DND-41 (cell line): ENCODE measurements at places on chromosomes 3 and 15.

DNA sequence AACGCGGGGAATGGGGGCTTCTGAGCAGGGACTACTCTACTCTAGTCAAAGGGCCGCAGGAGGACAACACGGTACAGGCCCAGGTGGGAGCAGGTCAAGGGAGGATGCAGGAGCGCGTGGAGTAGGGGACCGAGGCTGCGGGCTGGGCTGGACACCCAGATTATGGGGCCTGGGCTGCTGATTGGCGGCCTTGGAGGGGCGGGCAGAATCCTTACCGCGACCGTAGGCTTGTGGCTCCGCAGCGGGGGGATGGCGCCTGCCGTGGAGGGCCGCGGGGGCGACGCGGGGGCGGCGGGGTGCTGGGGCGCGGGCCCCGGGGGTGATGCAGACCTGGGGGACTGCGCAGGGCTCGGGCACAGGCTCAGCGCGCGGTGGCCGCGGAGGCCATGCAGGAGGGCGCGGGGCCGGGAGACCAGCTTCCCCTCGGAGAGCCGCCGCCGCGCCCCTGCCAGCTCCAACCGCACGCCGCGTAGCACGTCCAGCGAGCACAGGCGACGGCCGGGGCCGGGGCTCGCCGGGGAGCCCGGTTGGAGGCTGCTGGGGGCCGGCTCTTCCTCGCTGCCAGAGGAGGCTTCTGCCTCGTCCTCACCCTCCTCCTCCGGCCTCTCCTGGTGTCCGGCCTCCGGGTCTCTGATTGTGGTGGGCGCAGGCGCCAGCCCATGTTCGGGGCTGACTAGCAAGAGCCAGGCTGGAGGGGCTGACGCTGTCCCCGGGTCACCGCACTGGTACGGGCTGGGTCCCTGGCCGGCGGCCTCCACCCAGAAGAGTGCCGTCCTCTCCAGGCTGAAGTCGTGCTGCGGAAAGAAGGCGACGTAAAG, 12.9 kb downstream of the UBAP1L start:
- no peak for DNase-seq

- DNase-seq: no peak
These were observed 104.3 kb upstream of the PRR20G start for GRCh38 chr3:127392156-127392490.

GRCh38 chr3:12938258-12938711, 96.9 kb upstream of the RPL32 start:
- DNase-seq: no peak

DNA sequence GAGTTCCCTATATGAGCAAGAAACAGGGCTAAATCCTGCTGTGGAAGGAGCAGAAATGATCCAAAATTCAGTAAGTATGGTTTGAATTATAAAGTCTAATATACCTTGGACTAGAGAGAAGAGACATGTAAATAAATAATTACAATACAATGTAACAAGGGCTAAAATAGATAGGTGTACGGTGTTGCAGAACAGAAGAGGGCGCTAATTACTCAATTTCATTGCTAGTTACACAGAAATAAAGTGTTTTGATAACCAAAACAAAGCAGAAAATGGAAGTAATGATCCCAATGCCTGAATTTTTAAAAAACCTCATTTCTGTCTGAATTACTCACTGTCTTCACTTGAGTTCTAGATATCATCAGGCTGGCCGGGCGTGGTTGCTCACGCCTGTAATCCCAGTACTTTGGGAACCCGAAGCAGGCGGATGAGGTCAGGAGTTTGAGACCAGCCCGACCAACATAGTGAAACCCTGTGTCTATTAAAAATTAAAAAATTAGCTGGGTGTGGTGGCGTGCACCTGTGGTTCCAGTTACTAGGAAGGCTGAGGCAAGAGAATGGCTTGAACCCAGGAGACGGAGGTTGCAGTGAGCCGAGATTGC, 8.3 kb upstream of the PLCH1 start:
- no peak for DNase-seq

GRCh38 chr3:122246199-122246598, 62.7 kb downstream of the CASR start:
- DNase-seq: no peak

GRCh38 chr3:48797626-48798025, 50.0 kb downstream of the PRKAR2A start:
- DNase-seq: no peak

- no peak for DNase-seq
These were observed 47.4 kb downstream of the NTRK3 start for GRCh38 chr15:88209111-88209510.

DNA sequence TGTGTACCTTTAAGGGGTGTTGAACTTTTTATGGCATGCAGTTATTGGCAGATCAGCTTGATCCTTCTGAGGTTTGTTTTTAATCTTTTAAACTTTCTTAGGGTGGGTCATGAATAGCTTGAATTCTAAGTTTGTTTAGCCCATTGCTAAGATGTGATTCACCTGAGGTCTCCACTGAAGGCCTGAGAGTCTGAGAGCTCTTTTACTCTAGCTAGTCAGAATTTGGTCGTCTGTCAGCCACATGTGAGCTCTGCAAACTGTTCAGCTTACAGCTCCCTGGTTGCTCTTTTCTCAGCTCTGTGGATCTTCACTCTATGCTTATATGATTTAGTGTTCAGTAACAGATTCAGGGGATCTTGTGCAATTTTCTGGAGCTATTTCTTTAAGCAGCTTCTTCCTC, 161.3 kb downstream of the ABHD5 start:
- no peak for DNase-seq

DNA sequence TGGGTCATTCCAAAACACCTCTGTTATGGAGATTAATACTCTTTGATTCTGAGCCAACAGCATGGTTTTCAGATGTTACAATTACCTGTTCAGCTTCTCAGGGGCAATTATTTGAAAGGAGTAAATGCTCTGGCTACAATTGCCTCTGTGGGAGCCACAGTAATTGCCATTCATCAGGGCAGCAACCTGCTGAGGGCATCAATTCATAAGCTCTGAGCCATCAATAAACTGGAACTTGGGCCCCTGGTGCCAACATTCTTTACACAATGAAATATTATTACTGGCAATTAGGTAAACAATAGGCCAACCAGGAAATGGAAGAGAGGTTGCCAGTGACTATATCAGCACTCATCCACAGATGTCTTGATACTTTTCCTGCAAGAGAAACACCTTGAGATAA, 660.8 kb downstream of the MECOM start:
- no peak for DNase-seq

- no peak for DNase-seq
These were observed 31.0 kb downstream of the CFAP91 start for GRCh38 chr3:119733812-119734211.

DNA sequence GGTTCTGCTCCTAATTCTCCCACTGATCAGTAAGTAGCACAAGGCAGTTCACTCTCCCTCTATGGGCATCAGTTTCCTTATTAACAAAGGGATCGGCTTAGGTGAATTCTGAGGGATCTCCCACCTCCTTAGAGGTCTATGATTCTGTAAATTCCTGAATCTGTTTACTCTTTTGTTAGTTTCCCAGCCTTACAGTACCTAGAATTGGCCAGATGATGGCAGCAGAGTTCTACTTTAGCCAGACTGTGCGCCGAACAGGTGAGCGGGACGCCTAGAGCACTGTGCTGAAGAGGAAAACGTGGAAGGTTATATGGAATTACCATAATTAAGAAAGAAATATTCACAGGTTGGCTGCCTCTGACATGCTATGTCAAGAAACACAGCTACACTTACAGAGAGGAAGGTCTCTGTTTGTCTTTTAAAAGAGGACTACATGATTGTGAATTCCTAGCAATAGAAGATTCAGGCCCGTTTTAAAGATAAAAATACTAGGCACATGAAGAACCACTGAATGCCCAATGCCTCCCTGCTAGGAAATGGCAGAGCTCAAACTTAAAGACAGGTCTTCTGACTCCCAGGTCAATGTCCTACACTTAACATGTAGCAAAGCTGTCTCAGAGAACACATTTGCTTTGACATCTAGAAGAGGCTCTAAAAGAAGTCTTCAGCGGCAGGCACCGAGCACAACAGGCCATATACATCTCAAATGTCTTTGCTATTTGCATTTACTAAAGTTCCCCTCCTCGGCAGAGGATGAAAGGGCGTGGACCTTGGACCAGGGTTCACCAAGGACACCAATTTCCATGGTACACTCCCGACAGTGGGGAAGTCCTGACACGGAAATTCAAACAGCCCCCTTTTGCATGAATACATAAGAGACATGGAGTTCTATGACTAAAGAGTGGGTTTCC, 259.9 kb downstream of the FGF12 start:
- DNase-seq: peak; percentile 49

- DNase-seq: no peak
These were observed 166.9 kb downstream of the DCLK3 start for GRCh38 chr3:36597422-36597821.

DNA sequence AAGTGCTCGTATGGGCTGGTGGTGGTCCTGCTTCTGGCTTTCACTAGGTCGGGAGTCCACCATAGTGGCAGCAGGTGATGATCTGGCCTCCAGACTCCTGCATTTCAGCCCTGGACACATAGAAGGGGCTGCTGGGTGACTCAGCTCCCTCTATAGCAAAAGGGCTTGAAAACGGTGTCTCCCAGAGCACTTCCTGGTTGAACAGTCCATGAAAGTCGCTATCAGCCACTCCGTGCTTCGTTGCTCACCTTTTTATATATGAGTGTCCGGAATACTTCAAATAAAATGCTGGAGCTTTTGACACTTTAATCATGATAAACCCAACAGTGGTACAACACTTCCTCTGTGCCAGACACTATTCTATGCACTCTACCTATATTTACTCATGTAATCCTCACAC, 213.2 kb downstream of the PDZRN3 start:
- DNase-seq: no peak

- no peak for DNase-seq
These were observed 272.0 kb upstream of the RGMA start for GRCh38 chr15:93360976-93361375.

DNA sequence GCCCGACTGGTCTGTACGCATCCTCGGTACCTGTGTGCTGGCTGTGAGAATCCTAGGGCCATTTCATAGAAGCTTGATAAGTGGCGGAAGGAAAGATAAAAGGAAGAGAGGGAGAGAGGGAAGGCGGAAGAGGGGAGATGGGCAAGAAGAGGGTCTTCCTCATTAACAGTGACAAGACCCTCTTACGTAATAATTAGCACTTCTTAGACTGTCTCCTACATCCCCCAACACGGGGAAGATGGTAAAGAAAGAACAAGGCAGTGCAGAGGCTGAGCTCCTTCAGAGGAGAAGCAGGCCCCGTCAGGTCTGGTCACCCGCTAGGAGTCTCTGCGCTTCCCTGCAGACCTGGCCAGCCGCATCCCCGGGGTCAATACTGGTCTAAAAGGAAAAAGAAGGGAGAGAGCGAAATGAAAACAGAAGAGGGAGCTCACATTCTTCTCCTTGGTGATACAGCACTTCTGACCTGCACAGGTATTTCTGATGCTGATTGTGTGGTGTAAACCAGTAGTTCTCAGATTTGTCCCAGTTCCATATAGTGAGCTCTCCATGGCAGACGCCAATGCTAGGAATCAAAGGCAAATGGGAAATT, 19.0 kb upstream of the FAM240A start:
- DNase-seq: no peak

DNA sequence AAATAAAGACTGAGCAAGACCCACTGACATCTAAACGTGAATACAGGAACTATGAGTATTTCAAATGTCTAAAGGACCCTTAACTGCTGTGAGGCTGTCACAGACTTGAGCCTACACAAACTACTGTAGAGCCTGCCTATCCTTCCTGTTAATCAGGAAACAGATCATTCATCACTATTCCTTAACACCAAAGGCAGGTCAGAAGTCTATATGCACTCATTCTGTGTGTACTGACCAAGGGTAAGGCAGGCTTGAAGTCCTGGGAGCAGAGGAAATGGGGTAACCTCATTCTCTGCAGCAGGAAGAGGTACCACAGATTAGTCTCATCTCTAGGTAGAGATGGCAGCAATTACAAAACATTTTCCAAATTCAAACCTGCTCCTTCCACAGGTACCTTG, 30.7 kb downstream of the NPTN start:
- DNase-seq: no peak
